CD4-positive, alpha-beta T cell (primary cell): ENCODE measurements at places on chromosomes 11 and 22.

DNA sequence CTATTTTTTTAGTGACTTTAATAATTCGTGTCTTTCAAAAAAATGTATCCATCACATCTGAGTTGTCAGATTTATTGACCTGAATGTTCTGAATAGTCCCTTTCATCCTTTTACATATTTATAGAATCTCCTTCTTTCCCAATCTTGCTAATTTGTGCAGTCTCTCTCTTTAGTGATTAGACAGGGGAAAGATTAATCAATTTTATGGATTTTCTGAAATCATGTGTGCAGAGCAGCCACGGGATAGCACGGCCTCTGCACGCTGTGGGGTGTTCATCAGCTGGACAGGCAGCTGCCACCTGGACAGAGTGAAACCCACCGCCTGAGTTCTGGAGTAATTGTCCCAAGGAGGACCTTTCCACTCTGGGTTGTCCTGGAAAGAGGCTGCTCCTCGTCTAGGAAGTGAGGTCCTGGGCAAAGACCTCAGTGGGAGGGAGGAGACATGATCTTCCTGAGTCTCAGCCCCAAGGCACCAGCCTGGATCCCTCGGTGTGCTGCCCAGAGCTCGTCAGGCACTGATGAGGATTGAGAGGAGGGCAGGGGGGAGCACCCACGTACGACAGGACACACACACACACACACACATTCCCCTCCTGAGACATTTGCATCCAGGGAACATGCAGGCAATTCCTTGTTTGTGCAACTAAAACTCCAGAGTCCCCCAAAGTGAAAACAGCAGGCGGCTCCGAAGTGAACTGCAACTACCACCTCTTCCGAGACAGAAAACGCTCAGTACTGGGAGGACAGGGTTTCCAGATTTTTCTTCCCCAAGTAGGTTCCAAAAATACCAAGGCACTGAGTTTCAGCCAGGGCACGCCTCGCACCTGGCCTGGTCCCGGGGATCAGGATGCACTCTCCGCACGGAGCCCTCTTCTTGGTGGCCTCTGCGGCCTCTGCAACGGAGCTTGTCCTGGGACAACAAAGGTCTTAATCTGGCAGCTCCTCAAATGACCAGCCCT, 22.5 kb upstream of the KRTAP5-6 start:
- DNase-seq, result no peak

- no peak for DNase-seq
Measured at GRCh38 chr22:29917052-29917902, 34.3 kb downstream of the MTMR3 start.

DNA sequence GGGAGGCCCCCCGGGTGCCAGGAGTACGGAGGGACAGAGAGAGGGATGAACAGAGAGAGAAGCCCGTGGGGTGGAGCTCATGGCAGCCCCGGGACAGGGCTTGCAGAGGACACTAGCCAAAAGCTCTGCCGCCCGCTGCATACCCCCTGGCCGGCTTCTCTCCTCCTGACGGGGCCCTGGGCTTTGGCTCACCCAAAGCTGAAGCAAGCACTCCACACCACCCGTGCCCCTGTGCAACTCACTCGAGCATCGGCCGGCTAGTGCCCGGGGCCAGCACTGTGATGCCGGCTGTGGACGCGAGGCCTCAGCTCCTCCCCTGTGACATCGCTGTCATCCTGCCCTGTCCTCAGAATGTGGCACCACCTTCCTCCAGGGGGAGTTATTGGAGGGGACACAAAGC, 429.6 kb downstream of the BRD1 start:
- DNase-seq, result no peak

- no peak for DNase-seq
Measured at GRCh38 chr11:45173064-45173463, 26.6 kb downstream of the PRDM11 start.

DNA sequence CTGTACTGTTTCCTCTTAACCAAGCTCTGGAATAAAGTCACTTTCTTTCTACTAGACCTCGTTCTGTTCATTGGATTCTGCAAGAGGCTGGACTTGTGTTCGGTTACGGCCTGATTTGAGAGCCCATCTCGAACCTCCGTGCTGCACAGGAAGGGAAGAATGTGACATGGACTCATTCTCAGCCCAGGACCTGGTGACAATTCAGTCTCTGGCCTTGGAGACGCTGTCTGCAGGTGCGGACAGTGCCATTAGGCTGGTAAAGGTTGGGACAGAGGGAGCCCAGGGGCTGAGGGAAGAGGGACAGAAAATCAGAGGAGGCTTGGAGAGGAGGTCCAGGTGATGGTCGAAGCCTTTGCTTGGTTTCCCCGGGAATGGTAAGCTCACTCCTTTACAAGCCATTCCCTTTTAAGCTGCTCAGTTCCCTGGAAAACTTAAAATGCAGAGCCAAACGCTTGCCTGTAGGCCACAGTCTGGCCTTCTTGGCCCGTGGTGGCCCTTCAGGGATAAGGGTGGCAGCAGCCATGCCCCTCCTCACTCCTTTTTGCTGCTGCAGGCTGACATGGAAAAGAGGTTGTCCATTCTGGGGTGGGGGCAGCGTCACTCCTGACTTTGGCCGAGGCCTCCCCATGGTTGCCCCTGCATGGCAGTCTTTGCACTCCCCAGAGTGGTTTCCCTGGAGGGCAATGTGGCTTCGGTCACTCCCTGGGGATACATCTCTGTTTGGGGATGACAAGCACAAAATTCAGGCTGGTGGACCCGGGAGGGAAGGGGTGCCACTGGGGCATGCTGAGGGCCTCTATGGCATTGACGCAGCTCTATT, 52.3 kb downstream of the SHISAL1 start:
- no peak for DNase-seq

DNA sequence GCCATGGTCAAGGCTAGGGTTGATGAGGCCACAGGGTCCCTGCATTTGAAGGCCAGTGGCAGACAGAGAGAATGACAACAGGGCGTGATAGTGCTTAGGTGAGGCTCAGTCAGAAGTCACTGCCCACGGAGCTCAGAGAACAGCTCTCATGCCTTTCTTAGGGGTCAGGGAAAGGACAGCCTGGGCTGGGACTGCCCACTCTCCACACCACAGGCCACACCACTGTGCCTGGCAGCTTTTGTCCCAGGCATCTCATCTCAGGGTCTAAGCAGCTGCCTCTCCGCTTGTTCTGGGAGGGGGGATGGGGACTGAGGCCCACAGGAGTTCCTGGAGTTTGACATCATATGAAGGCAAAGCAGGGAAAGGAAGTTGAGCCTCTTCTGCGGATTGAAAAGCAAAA, 150.2 kb upstream of the B3GAT1 start:
- DNase-seq, result no peak

GRCh38 chr22:27870234-27871191, 48.5 kb downstream of the PITPNB start:
- DNase-seq, result no peak

DNA sequence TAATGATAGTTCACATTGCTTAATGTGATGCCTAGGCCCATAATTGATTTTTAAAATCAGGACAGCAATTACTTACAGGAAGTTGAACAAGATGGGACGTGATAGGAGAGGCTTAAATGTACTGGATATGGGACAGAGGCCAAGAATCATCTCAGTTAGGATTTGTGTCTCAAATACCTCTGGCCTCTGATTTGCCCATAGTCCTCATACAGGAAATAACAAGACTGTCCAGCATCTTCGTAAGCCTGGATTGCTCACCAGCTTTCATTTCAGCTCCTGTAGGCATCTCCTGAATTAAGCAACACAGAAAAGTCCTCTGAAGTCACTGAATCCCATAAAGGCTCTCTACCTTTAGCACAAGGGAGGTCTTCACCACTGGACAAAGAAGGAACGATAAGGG, at the start of gene MRGPRX3:
MRGPRX3 (plus strand) TSS at position 231 of the 400 bp plus-strand sequence. CDS start 4,632 bp downstream, outside the sequence.
- no peak for DNase-seq

- DNase-seq, result no peak
Measured at GRCh38 chr11:75346912-75347647, 4.4 kb downstream of the ARRB1 start.

DNA sequence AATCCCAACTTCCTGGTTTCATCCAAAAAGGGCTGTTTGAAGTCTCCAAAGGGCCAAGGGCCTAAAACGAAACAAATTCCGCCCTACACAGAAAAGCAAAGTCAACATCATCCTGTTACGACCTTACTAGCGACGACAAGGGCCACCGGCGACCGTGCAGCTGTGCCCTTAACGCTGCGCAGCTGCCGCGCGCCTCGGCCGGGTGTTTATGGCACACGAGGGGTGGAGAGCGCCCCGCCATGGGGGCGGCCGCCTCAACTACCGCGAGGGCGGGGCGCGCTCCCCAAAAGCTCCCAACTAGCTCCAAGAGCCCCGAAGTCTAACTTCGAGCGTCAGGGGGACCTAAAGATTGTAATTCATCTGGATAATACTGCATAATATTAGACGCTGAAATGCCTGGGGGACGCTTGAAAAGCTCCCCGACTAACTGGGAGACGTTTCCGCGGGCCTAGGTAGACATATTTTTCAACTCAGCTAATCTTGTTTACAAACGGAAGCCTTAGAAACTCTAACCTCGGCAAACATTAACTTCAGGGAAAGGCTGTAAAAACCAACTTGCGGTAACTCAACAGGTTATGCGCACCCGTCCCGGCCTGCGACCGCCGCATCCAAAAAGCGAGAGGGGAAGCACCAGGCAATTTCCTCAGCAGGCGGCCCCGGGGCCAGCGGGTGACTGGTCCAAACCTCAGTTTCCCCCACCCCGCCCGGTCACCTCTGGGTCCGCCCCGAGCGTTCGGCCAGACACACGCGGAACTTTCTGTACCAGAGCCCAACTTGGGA, 694 bp downstream of the TMEM123 start:
- peak; percentile 71 for DNase-seq

- no peak for DNase-seq
Measured at GRCh38 chr11:125338886-125339811, 156.9 kb downstream of the FEZ1 start.
